ENCODE measurements at places on chromosomes 11 and 22.

DNA sequence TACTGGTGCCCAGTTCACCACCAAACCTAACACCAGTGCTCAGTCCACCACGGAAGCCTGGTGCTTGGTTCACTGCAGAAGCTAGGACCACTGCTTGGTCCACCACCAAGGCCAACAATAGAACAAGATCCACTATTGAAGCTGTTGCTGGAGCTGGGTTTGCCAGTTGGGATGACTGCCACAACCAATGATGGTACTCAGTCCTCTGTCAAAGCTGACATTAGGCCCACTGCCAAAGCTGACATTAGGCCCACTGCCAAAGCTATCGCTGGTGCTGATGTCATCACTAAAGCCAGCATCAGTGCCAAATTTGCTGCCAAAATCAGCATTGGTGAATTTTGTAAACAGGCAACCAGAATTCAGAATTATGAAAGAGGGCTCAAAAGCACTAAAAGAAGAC, 1850.2 kb upstream of the RAG2 start:
- DNase-seq, result no peak

DNA sequence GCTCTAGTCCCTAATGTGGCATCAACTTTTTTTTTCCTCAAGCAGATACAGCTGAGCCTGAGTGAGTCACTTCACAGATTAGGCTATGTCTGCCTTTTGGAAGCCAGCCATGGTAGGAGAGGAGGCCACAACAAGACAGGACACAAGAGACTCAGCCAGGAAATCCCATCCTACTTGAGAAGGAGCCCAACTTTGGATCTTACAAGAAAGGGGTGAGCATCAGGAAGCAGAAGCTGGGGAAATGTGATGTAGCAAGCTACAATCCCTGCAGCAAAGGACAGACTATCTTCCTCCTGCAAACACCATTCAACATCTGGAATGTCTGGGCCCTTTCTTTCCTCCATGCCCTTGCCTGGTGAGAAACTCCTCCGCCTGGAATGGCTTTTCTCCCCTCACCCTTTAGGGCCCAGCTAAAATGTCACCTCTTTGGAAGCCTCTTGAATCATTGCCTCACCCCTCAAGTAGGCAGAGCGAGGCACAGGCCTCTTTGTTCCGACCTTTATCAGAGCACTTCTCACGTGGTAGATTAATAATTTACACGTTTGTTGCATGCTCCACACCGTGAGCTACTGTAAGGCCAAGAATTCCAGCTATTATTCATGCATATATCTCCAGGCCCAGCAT, 156.4 kb upstream of the PITPNB start:
- no peak for DNase-seq

DNA sequence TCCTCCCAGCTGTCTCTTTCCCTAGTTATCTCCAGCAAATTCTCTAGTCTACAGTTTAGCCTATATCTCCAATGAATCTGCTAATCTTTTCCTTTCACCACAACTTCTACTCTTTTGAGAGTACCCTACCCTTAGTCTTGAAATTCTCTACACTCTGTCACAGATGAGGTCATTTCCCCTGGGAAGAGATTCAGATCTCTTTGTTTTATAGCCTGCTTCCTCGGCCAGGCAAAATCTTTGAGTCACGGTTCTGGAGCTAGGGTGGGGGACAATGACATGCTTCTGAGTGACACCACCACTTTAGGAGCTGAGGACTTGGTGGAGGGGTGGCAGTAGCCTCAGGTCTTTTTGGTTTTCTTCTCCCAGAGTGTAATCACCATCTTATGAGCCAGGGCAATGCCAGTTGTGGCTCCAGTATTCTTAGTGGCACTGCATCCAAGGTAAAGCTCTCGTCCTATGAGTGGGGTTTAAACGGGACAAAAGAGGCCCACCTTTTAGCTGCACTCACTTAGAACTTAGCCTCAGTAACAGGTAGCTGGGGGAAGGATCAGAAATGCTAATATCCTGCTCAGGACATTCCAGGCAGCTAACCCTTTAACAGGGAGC, 98.5 kb upstream of the RRM1 start:
- DNase-seq, result no peak

DNA sequence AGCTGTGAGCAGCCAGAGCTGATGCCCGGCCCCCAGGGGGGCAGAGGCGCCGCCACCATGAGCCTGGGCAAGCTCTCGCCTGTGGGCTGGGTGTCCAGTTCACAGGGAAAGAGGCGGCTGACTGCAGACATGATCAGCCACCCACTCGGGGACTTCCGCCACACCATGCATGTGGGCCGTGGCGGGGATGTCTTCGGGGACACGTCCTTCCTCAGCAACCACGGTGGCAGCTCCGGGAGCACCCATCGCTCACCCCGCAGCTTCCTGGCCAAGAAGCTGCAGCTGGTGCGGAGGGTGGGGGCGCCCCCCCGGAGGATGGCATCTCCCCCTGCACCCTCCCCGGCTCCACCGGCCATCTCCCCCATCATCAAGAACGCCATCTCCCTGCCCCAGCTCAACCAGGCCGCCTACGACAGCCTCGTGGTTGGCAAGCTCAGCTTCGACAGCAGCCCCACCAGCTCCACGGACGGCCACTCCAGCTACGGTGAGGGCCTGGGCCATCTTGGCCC, 6.1 kb downstream of the CDC42EP1 start:
- DNase-seq, result peak; percentile 48

Data from CD4-positive, alpha-beta T cell treated with Interleukin-12 subunit alpha and Interleukin-12 subunit beta, for 1 hour (primary cell).